ENCODE measurements at places on chromosomes 3 and 15.

- no peak for DNase-seq
Measured at GRCh38 chr3:48215466-48215865, 7.8 kb upstream of the CAMP start.

GRCh38 chr15:31032961-31033371 is 41.5 kb upstream of the MTMR10 start:
- no peak for DNase-seq

DNA sequence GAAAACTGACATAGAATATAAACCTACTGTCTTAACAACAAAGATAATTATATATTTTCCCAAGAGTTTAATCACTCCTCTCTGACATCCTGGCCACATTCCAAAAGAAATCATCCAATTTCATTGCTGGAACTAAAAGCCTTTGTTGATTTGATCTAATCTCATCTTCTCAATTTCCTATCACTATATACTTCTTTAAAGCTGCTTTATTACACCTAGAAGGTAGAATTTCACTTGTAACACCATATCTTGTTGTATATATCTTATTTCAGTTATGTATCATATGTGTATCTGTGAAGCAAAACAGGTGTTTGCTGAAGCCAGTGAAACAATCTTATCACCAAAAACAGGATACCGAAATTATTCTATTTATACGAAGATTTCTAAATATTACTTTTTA is 740.2 kb downstream of the ROBO1 start:
- no peak for DNase-seq

- DNase-seq = no peak
Measured at GRCh38 chr15:38040615-38041014, 106.2 kb downstream of the TMCO5A start.

- DNase-seq = no peak
Measured at GRCh38 chr15:71630475-71630809, 179.9 kb upstream of the NR2E3 start.

- DNase-seq = no peak
Measured at GRCh38 chr3:120854908-120855526, 53.0 kb upstream of the STXBP5L start.

GRCh38 chr3:171962137-171962720 is 77.1 kb upstream of the FNDC3B start:
- no peak for DNase-seq

DNA sequence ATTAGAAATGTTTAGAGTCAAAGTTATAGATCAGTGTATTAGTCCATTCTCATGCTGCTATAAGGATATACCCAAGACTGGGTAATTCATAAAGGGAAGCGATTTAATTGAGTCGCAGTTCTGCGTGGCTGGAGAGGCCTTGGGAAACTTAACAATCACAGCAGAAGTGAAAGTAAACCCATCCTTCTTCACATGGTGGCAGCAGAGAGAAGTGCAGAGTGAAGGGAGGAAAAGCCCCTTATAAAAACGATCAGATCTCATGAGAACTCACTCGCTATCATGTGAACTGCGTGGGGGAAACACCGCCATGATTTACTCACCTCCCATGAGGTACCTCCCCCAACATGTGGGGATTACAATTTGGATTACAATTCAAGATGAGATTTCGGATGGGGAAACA is 871.5 kb downstream of the DIPK2A start:
- no peak for DNase-seq

DNA sequence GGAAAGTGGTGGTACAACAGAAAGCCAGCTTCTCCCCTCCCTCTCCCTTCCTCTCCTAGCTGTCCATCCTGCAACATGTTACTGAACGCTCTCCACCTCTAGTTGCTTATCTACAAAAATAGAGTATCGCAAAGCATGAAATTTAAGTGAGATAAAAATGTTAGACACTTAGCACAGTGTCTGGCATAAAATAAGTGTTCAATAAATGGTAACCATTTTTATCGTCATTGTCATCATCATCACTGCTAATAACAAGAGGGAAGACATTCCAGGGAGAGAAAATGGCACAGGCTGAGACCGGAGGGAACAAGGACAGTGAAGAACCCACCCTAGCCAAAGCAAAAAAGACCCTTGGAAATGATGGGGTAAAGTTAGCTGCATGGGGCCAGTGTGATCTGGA is 38.7 kb upstream of the SKOR1 start:
- no peak for DNase-seq

DNA sequence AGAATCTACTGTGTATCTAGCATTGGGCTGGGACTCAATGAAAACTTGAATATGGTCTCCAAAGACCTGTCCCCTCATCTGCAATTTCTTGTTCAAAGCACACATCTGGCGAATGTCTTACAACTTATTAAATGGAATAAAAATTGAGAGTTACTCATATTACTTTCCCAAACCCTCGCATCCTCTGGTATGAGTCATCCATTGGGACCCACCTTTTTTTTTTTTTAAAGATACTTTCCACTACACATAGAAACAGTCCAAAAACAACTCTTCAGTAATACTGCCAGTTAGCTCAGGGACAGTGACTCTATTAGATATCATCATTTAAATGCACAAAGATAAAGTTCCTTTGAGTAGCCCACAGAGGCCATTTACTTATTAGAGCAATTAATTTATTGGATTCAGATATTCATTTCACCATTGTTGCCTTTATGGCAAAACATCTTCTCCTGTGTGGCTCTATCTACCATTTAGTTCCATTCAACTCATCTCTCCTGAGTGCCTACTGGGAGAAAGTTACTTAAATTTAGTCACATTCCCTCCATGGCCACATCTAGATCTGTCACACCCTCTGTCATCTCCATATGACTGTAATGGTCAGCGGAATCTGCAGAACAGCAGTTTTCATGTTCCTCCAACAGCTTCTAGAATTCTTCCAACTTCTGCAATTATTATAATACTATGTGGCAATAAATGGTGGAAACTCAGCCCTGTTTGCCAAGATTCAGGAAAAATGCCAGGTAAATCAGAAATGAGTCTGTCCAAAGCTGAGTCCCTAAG is 77.9 kb upstream of the ARHGEF3 start:
- DNase-seq = no peak

- no peak for DNase-seq
Measured at GRCh38 chr3:47503033-47503432, 10.5 kb downstream of the ELP6 start.

GRCh38 chr3:188780193-188781147 is 391.3 kb upstream of the TPRG1 start:
- no peak for DNase-seq

DNA sequence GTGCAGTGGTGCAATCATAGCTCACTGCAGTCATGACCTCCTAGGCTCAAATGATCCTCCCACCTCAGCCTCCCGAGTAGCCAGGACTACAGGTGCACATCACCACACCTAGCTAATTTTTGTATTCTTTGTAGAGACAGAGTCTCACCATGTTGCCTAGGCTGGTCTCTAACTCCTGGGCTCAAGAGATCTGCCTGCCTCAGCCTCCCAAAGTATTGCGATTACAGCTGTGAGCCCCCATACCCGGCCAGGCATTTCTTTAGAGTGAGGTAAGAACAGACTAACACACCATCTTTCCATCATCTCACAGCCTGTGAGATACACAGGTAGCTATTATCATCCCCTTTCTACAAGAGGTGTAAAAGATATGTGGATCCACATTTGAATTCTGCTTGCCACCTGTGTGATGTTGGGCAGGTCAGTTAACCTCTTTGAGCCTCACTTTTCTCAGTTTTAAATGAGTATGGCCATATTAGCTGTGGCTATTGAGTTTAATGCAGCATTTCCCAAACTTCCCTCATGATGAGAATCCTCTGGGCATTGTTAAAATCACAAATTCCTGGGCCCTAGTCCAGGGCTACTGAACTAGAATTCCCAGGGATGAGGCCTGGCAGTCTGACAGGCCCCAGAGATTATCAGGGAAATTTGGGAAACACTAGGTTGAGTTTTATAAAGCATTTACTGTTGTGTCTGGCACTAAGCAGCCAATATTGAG is 46.0 kb downstream of the ANP32A start:
- peak; percentile 35 for DNase-seq

- DNase-seq = no peak
Measured at GRCh38 chr3:38969317-38970235, 82.2 kb downstream of the SCN11A start.

- DNase-seq = no peak
Measured at GRCh38 chr15:60416484-60416883, 18.7 kb upstream of the ANXA2 start.

GRCh38 chr3:31614162-31614921 is 81.6 kb downstream of the STT3B start:
- DNase-seq = no peak

DNA sequence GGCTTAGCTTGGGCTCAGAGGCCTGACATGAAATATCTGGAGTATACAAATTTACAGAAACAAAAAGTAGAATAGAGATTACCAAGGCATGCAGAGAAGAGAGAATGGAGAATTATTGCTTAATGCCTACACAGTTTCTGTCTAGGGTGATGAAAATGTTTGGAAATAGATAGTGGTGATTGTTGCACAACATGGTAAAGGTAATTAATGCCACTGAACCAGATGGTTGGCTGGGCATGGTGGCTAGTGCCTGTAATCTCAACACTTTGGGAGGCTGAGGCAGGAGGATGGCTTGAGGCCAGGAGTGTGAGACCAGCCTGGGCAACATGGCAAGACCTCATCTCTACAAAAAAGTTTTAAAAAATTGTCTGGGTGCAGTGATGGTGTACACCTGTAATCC is 46.6 kb upstream of the OSBPL11 start:
- no peak for DNase-seq

DNA sequence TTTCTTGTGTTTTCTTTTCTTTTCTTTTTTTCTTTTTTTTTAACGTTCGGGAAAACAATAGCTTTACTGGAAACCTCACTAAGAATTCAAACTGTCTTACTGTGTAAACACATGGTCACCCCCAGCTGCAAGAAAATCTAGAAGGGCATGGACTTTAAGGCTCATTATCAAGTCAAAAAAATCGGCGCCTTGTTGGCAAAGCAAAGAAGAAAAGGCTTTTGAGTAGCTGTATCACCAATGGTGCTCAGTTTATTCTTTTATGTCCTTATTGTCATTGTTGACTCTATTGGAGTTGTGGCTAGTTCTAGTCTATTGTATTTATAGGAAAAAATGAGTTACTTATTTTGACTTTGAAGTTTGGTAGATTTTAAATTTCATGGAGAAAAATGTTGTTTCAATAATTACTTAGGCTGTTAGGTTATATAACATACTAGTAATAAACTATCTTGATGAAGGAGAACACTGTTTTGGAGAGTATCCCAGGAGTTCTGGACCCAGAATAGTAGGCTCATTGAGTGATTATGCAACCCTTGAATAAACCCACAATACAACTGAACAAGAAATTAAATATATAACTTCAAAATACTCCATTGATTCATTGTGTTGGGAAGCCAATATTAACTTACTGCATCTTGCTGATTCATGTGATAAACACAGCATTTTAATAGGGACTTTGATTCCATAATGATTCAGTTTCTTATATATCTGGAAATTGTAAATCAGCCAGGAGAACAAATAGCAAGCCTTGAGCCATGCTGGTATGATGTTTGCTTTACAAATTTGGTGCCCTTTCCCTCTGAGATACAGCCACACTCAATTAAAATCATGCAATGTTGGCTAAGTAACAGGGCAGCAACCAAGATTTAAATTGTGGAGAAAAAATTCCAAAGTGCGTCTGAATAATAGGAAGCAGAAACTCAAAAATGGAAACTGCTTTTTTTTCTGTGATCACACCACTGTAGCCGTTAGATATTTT is 27.8 kb upstream of the GOLIM4 start:
- DNase-seq = no peak

DNA sequence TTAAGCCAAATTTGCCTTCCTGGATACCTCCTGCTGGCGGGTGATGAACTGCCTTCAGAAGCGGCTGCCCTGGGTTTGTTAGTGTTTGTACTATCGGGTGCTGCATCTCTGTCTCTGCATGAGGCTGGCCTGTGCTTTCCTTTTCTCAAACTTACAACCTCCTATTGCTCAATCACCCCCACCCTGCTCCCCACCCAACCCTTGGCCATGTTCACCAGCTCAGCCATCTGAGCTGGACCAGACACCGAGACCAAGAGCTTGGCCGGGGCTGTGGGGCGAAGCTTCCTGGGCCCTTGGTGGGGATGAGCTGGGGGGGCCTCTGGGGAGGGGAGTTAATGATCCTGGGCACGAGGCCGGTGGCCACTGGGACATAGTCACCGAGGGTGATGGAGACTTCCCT is 16.8 kb upstream of the FBLN2 start:
- DNase-seq = no peak

DNA sequence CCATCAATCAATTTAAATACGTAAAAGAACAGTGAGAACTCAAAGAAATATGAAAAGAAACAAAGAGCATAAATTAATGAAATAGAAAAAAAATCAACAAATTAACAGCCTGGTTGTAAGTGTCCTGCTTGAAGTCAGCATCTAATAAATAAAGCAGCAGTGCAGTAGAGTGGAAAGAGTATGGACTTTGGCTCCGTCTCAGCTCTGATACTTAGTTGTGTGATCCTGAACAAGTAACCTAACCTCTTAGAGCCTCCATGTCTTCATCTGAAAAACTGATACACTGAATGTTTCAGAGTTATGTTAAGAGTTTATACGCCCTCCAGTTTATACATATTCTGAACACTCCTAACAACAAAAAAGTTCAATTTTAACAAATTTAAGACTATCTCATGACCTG is 44.6 kb downstream of the TFDP2 start:
- DNase-seq = no peak

GRCh38 chr15:80926126-80926525 is 63.5 kb downstream of the MESD start:
- no peak for DNase-seq

- no peak for DNase-seq
Measured at GRCh38 chr15:64524778-64525177, 64.4 kb downstream of the ZNF609 start.

GRCh38 chr3:150309557-150309956 is 98.5 kb upstream of the TSC22D2 start:
- no peak for DNase-seq

- DNase-seq = no peak
Measured at GRCh38 chr15:80154336-80154735, 1.5 kb downstream of the FAH start.

DNA sequence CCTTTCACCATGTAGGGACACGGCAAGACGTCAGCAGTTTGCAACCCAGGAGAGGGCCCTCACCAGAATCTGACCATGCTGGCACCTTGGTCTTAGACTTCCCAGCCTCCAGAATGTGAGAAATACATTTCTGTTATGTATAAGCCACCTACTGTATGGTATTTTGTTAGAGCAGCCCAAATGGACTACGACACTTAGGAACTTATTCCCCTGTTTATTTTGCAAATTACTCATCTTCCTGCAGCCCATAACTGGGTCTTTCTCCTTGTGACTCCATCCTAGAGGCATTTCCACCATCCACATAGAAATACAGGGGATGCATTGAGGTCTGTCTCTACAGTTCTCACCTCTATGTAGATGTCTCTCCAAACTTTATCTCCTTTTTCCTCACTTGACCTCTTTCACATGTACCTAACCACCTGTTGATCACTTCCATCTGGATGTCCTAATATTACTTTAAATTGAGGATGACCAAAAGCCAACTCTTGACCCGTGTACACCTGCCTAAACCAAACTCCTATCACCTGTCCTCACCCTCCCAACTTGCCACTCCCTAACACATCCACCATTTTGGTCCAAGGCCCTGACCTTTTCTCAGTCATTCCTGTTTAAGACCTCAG is 406.0 kb upstream of the WNT5A start:
- no peak for DNase-seq
